ENCODE measurements at places on chromosomes 4 and X.

- DNase-seq, result no peak
Observed at GRCh38 chr4:83259586-83259985, 25.0 kb downstream of the COQ2 start.

DNA sequence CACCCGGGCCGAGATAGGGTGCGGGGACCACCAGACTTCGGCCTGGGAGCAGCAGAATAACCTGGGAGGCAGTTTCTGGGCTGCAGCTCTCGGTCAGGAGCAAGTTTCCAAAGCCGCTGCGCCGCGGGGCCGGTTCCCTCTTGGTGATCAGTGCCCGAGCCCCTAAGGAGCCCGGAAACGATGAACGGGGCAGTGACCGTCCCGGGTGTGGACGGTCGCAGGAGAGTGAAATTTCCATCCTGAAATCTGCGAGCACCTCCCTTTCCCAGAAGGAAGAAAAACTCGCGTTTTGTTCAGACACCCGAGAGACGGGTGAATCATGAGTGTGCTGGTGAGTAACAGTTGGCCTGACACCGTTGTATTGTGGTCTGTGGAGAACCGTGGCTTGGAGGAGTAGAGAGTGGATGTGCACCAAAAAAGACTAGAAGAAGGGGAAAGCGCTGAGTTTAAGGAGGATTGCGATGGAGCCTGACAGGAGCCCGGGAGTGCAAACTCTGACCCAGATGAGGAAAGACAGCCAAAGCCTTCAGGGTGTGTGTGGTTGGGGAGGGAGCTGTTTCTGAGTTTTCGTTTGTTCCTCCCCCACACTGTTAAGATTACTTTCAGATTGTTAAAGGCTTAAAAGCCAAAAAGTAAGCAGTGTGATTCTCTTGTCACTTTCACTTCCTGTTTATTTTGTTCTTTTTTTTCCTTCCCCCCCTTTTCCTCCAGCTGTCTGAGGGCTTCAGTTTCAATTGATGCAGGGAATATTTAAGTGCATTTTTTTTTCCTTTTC is 828 bp downstream of the MCUB start:
- peak; percentile 36 for DNase-seq

GRCh38 chrX:48676893-48677270 is 6.7 kb upstream of the WAS start:
- no peak for DNase-seq

DNA sequence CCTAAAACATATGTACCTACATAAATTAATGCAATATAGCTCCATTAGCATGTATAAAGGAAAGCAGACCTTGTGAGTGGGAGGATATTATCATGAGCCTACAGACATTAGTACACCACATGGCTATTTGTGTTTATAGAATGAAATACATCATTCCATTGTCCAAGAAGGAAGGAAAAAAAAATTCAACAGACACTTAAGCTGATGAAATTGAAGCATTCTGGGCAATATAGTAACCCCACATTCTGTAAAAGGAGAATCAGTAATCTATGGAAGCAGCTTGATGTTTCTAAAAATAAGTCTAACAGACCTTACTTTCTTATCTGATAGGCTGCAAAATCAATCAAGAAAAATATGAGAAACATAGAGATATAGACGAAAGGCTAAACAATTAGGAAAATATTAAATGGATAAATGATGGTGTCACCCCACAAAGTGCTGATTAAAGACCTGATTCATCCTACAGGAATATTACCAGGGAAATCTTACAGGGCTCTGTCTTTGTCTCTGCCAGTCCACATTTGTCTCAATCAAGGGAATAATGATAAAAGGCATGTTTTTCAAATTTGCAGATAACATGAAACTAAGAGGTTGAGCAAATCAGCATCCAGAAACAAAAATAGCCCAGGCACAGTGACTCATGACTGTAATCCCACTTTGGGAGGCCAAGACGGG is 76.8 kb downstream of the COMMD8 start:
- no peak for DNase-seq

- DNase-seq, result no peak
Observed at GRCh38 chr4:1978226-1978625, 30.5 kb downstream of the NELFA start.

Measured in stimulated activated CD8-positive, alpha-beta memory T cell treated with anti-CD3 and anti-CD28 coated beads, Interleukin-4, amount 100 ng/mL, for 4 hours (primary cell).